ENCODE measurements at places on chromosomes 5 and 9.

DNA sequence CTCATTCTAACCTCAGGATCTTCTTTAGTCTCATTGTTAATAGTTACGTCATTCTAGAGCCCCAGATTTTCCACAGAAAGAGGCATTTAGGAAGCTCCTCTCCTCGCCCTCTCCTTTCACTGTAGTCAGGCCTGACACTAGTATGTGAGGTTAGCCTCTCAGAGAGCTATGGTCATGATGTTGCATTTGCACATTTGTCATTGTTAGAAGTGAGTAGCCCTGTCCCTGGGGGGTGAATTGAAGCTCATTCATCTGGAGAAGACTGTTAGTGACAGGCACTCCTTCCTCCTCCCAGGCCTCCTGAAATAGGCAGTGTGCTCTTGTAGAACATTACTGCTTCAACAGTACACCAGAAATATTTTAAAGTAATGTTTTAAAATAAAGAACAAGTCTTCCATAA lies 26.6 kb upstream of the LRRTM2 start:
- DNase-seq = no peak

- DNase-seq = no peak
Observed at GRCh38 chr5:31449174-31449573, 82.7 kb downstream of the DROSHA start.

GRCh38 chr5:173895401-173896165 lies 7.4 kb downstream of the CPEB4 start:
- DNase-seq = no peak

- no peak for DNase-seq
Observed at GRCh38 chr5:1723957-1724821, 75.4 kb downstream of the MRPL36 start.

GRCh38 chr5:179132586-179133355 lies 72.6 kb downstream of the ZNF354C start:
- no peak for DNase-seq

DNA sequence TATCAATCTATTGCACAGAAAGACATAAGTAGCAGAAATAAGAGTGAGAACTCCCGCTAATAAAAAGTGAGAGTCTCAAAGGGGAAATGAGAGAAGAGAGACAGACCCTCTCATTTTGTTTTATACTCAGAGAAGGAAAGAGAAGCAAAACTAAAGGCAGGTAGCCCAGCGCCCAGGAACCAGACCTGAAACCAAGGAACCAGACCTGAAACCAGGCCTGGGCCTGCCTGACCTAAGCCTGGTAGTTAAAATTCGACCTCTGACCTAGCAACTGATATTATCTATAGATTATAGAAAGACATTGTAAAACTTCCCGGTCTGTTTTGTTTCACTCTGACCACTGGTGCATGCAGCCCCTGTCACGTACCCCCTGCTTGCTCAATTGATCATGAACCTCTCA lies 134.5 kb upstream of the SEMA6A start:
- DNase-seq = no peak

DNA sequence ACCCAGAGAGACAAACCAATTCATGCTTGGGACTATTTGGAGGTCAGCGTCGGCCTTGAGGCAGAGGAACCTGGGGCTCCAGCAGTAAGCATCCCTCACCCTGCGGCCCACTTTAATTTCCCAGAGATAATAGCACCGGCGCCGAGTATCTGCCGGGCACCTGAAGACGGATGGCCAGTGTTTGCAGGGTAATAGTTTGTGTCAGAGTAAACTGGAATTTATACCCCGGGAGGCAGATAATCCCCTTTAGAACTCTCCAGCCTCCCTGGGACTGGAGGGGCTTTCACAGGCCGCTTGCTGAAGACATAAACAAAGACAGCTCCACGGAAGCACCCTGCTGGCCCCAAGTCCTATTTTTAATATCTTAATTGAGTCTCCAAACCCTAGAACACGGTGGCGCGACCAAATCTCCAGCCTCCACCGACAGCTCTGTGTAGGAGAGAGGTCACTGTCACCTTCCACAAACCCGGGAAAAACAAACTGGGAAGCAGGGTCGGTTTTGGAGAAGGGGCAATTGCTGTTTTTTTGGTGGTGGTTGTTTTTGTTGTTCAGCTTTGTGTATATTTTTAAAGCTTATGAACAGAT lies 17.4 kb upstream of the FCN1 start:
- DNase-seq = no peak

- no peak for DNase-seq
Observed at GRCh38 chr5:32272746-32273145, 40.0 kb downstream of the MTMR12 start.

- no peak for DNase-seq
Observed at GRCh38 chr5:81525690-81526089, 131.8 kb upstream of the ACOT12 start.

DNA sequence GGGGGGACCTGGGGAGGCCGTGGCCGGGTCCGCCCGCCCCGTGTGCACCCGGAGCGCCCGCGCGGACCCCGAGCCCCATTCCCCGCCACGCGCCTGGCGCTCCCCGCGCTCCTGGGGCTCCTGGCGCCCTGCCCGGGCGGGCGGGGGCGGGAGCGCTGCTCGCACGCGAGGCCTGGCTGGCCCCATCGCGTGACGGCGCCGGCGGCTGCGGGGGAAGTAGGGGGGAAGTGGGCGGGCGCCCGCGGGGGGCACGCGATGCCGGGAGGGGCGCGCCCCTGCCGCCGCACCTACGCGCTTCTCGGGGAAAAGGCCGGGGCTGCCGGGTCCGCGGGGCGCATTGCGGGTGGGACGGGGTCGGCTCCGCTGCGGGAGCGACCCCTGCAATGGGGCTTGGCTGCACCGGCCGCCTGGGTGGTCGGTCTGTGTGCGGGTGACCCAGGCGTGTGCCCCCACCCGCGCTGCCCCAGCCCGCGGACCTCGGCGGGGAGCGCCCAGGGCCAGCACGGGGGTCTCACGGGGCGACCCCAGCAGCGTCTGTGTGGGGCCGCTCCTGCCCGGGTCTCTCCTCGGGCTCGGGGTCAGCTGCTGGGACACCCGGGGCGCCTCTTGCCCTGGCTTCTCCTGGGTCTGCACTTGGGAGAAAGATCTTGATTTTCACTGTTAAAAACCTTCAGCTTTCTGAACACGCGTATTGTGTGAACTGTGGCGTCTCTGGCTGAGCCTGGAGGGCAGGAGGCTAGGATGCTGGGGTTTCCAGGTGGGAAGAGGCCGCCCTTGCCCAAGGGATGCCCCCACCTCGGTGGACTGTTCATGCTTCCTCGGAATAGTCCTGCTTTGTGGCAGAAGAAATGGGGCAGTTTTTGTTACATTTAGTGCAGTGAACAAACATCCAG lies 52.4 kb downstream of the AHRR start:
- peak; percentile 19 for DNase-seq

DNA sequence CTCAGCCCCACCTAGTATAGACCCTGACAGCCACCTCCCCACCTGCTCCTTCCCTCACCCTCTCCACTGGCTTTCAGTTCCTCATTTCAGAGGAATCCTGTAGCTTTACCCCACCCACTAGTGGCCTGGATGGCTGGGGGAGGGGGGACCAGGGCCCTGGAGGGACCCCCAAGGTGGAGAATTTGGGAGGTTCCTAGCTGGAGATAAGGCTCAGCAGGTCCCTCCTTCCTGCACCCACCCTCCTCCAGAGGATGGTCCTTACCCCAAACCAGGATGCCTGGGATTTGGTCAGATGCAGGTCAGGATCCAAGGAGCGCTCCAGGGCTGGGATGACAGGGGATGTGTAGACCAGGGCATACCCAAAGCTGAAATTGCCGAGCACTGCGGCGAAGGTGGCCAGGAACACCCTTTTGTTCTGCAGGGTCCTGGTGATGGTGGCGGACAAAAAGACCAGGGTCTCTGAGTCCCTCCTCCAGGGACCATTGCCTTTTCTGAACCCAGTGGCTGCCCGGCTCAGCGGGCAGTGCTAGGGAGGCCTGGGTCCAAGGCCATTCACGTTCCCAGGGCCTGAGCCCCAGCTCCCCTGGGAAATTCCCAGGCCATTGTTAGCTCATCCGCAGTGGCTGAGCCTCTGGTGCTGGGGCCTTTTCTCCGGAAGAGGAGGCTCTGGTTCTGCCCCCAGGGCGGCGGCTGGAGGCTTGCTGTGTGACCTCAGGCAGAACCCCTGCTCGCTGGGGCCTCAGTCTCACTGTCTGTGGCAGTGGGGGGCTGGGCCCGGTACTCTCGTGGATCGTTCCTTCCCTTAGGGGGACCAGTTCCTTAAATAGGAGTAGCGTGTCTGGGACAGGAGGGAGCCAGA lies 678 bp downstream of the SLC2A6 start:
- peak; percentile 39 for DNase-seq

GRCh38 chr9:24602693-24603352 lies 57.1 kb upstream of the IZUMO3 start:
- DNase-seq = no peak

- no peak for DNase-seq
Observed at GRCh38 chr5:5380298-5380697, 42.2 kb upstream of the ICE1 start.

- no peak for DNase-seq
Observed at GRCh38 chr5:57566914-57567313, 84.3 kb upstream of the ACTBL2 start.

- DNase-seq = no peak
Observed at GRCh38 chr5:52999344-52999949, 10.3 kb downstream of the ITGA2 start.

- no peak for DNase-seq
Observed at GRCh38 chr5:73858776-73859175, 232.8 kb downstream of the ARHGEF28 start.

- no peak for DNase-seq
Observed at GRCh38 chr9:97627624-97628023, 5.5 kb downstream of the TSTD2 start.

- no peak for DNase-seq
Observed at GRCh38 chr5:45089870-45090269, 281.1 kb downstream of the MRPS30 start.

DNA sequence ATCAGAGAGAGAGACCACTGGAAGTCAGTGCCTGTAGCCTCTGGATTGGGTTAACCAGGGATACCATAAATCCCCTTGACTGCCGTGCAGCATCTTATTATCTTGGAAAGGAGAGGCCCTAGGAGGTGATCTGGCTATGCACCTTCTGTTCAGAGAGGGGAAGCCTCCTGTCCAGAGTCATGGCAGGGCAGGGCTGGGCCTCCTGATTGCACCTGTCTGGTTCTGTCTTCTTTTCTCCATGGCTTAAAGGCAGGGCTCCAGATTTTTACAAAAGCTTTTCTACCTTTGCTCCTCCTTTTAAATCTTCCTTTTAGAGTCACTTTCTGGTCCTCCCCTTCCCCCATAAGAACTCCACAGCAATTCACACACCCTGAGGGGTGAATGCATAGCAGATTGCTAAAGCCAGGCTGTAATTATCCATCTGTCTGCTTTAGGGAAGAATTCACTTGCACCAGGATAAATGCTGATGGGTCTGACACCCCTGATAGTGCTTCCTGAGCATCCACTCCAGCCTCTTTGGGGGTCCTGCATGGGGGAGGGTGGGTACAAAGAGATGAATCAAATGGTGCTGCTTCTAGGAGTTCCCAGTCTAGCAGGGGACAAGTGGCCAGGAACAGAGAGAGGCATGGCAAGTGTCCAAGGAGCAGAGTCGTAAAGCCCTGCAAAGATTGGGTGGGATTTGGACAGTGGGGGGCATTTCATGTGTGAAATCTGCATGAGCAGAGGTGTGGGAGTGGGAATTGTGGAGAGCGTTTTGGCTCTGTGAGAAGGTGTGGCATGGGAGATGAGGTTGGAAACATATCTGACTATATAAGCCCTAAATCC lies 141.3 kb upstream of the ALDH1B1 start:
- DNase-seq = no peak

DNA sequence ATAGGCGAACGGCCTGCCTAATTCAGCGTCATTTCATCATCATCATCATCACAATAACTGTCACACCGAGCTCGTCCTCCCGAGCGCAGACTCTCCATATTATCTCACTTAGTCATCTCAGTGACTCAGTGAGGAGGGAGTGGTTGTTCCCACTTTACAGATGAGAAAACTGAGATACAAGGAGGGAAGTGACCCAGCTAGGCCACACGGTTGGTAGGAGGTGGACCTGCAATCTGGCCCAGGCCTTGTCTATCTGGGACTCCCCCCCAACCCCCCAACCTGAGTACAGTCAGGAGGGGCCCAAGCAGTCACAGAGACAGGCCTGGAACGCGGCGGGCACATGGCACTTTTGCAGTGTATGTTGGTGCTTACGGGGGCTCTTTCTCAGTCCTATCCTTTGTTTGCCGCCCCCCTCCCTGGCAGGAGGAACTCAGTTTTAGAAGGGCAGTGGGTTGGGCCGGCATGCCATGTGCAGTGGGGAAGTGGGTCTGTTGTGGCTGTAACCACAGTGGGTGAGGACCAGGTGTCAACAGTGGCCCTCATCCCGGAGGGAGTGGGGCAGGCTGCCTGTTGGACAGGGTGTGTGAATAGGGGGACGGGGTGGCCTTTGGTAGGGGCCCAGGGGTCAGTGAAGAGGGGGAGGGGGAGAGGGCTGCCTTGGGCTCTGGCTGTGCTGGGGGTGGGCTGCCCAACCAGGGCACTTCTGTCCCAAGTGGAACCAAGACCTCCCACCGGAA lies 1.7 kb upstream of the RXRA start:
- DNase-seq = no peak

- DNase-seq = no peak
Observed at GRCh38 chr5:105677291-105677690, 1993.4 kb downstream of the EFNA5 start.

GRCh38 chr5:124909734-124910133 lies 163.3 kb upstream of the ZNF608 start:
- no peak for DNase-seq

DNA sequence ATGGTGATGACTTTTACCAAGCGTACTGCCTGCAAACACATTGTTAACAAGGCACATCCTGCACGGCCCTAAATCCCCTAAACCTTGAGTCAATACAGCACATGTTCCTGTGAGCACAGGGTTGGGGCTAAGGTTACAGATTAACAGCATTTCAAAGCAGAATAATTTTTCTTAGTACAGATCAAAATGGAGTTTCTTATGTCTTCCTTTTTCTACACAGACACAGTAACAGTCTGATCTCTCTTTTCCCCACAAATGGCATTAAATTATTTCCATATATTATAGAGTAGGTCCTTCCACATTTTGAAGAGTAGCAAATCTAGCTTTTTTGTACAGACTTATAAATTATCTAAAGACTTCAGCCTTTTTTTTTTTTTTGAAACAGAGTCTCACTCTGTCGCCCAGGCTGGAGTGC lies 1.6 kb upstream of the TMEM141 start:
- DNase-seq = no peak

DNA sequence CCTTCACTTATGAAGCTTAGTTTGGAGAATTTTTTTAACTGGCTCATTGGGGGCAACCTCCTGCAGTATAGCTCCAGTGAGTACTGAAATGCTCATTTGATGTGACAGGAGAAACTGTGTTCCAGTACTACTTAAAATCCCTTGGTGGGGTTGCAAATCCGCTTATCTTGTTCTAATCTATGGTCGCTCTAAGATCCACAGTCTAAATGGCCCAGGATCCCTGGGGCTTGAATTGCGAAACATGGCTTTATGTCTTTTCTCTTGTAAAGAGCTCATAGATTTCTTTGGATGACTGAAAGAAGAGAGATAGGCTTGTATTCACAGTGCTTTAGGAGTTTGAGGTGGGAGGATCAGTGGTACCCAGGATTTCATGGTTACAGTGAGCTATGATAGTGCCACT lies 52.7 kb downstream of the ADAMTSL1 start:
- no peak for DNase-seq

GRCh38 chr5:14577079-14577725 lies 4.4 kb upstream of the OTULINL start:
- DNase-seq = no peak

All from pulmonary artery endothelial cell (primary cell).